ENCODE measurements at places on chromosomes 2 and 18. TPM values are rescaled to one million over a fixed set of nuclear protein-coding genes. Genes with fewer than 3 reads are reported as not detected.
A peak's percentile ranks its signal among the peaks of the same experiment; 100 is the strongest.

DNA sequence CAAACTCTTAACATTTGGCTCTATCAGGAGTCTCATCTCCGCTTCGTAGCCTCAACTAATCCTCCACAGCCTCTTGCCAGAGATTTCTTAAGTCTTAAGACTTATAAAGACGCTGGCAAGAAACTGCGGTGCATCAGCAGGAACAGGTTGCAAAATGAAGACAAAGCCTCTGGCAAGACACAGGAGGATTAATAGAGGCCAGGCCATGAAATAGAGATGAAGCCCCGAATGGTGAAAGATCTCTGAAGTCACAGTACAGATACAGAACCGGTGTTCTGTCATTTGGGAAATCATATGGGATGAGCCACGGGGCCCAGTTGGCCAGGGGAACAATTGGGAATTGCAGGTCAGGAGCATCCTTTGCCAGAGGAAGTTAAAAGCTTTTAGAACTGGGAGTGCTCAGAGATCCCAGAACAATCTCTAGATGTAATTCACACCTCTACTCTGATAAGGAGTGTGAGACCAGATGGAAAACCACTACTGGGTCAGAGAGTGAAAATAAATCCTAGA is 190.9 kb upstream of the FOSL2 start:
- DNase-seq = no peak

GRCh38 chr18:59593291-59593717 is 103.9 kb downstream of the CCBE1 start:
- DNase-seq = no peak

- DNase-seq = no peak
Observed at GRCh38 chr2:181158427-181158826, 178.0 kb downstream of the UBE2E3 start.

DNA sequence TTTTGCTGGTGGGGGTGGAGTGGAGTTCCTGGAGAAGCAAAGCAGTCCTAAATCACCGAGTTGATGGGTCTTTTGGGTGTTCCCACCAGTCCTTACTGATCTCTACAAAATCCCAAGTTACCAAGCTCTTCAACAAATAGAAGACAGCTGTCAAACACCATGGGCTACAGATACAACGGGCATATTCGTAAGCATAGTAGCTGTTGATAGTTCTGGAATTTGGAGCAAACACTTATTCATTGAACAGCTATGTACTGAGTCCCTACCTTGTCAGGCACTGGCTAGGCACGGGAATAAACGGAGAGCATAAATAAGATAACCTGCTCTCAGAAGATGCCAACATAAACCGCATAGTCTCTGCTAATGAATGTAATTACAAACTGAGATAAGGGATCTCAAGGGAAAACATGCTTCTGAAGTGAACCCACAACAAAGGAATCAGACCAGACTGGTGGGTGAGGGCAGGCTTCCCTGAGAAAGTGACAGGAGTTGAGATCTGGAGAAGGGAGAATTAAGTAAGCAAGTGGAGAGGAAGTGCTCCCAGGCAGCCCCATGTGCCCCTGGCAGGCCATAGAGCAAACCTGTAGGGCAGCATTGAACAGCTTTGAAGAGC is 947 bp upstream of the ANKRD44 start:
- no peak for DNase-seq

GRCh38 chr2:69744456-69744855 is 2.5 kb downstream of the ANXA4 start:
- DNase-seq = no peak

GRCh38 chr2:11646530-11646929 is 23.5 kb downstream of the NTSR2 start:
- DNase-seq = no peak

DNA sequence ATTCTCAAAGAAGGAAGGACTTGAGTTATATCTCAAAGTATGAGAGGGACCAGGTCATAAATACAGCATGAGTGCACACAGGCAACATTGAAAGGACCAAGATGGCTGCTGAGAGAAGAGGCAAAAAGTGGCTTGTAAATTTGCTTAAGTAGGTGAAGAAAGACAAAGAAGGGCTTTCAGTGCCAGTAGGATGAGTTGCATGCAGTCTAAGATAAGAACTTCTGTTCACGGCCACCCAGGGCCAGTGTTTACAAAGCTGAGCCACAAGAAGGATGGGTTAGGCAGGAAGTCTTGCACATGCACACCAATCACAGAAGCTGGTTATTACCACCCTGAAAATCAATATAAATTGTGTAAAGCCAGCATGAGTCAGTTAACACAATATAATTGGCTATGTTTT is 3.1 kb upstream of the ABCB11 start:
- DNase-seq = no peak

DNA sequence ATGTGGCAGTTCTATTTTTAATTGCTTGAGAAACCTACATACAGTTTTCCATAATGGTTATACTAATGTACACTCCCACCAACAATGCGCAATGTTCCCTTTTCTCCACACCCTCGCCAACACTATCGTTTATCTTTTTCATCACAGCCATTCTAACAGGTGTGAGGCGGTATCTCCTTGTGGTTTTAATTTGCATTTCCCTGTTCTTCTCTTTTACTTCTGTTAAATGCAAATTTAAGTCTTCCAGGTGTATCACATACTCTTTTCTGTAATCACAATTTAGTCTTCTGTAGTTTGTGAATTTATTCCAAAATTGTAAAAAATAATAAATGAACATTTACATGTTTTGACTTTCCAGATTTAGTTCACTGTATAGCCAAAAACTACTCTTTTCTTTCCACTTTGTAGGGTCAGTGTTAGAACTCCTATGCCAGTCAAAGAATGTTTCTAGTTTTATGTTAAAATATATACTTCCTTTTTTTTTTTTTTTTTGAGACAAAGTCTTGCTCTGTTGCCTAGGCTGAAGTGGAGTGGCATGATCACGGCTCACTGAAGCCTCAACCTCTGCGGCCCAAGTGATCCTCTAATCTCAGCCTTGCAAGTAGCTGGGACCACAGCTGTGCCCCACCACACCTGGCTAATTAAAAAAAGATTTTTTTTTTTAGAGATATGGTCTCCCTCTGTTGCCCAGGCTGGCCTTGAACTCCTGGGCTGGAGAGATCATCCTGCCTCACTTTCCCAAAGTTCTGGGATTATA is 15.4 kb upstream of the ACYP2 start:
- DNase-seq = no peak

- no peak for DNase-seq
Observed at GRCh38 chr18:10522574-10522973, 3.3 kb upstream of the NAPG start.

- no peak for DNase-seq
Observed at GRCh38 chr18:50970006-50970405, 2.2 kb downstream of the ELAC1 start.

- DNase-seq = no peak
Observed at GRCh38 chr2:122515731-122516290, 760.4 kb downstream of the TSN start.

DNA sequence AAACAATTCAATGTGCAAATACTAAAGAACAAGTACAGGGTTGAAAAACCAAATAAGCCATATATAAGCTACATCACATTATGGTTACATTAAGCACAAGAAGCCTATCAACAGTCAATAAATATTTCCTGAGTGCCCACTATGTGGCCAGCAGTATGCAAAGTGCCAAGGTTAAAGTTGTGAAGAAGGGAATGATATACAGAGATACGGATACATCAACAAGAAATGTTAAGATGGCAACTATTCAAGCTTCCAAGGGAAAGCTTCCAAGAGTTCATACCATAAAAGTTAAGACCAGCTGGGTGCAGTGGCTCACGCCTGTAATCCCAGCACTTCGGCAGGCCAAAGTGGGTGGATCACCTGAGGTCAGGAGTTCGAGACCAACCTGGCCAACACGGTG is 14.0 kb downstream of the DYM start:
- DNase-seq = no peak

DNA sequence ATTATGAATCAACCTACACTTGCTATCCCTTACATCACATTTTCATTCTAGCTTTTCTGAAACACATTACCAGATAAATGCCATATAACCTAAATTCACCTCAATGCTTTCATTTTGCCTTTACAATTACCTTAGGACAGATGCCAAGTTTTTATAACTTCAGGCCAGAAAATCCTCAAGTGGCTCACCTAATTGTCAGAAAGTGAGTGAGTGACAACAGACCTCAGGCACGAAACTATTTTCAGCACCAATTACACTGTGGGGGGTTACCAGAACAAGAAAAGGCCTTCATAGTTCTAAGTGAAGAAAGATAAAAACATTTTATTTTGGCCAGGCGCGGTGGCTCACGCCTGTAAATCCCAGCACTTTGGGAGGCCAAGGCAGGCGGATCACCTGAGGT is 52.3 kb upstream of the ST8SIA5 start:
- no peak for DNase-seq

DNA sequence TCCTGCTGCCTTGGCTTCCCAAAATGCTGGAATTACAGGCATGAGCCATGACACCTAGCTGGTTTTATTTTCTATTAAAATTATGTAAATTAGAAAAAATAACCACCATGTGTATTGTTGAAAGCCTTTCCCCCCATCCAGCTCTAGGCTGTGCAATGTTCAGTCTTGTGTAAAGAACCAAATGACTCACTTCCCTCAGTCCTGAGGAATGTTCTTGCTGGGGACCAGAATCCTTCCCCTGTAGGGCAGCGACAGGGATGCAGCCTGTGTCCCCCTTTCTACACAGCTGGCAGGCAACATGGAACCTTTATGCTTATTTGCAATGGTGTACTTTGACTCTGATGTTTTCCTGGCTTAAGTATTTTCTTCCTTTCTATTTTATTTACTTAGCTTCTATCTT is 29.4 kb downstream of the AOX1 start:
- peak; percentile 73 for DNase-seq

DNA sequence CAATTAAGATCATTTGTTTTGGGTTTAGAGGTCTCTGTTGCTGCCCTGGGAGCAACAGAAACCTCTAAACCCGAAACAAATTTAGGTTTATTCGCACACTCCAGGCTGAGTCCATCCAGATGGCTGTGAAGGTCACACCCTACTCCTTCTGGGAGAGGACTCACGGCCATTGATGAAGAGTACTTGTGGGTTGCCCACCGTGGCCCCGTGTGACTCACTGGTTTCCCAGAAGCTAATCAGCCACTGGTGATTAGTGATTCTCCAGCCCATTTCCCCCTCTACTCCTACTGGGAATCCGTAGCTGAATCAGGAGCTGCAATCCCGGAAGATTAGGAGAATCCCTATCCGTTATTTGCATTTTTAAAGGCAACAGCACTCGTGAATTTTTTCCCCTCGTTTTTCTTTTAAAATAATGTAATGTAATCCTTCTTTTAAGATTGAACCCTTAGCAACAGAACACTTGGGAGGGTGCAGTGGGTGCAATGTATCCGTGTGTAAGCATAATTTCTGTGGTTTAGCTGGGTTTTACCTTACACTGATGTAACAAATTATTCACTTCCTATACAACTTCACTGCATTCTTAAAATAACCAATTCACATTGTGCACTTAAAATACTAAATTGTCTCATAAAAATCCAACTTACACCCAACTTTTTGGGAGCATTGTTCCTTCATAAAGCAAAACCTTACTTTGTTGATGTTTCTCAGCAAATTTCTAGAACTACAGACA is 27.5 kb upstream of the EPAS1 start:
- no peak for DNase-seq

KCNF1 gene
- 3.1 TPM for total RNA-seq

XPO1 gene
- total RNA-seq = 93.2 TPM

NGEF gene
- 3.6 TPM for total RNA-seq

TANK gene
- 33.6 TPM for total RNA-seq
